ENCODE measurements at places on chromosomes 2 and 18.

DNA sequence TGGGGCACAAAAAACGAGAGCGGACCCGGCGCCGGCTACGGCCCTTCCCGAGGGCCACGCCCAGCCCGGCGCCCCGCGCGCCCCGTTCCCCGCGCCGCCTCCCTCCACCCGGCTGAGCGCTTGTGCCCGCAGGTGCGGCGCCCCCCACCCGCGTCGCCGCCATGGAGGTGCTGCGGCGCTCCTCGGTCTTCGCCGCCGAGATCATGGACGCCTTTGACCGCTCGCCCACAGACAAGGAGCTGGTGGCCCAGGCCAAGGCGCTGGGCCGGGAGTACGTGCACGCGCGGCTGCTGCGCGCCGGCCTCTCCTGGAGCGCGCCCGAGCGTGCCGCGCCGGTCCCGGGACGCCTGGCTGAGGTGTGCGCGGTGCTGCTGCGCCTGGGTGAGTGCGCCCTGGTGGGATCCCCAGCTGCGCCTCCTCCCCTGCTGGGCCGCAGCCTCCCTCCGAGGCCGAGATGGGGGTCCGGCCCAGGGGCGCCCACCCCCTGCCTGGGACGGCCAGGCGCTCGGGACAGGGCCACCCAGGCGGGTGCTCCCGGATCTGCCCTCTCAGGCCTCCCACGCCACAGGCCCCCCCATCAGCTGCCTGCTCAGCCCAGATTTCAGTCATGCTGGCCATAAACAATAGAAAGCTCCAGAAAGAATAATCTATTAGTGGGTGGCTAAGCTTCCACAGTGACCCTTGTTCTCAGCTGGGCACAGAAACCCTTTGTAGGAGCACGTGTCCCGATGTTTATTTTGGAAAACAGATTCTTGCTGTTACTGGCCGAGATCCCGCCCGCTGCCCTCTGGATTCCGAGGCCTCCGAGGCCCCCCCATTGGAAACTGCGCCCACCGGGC, 997 bp downstream of the BOK start:
- DNase-seq = peak; percentile 51

DNA sequence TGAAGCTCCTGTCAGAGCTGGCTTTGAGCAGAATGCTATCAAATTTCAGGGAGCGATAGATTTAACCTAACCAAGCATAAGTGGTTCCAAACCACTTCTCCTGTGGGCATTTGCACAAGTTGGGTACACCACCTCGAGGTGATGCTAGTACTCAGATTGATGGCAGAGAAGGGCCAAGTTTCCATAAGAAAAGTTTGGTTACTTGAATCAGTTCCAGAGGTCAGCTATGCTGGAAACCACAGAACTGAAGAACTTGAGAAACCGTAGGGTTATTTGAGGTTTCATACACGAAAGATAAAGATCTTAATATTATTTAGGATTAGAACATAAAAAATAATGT, 238.2 kb upstream of the SOX11 start:
- DNase-seq = no peak

- no peak for DNase-seq
Measured at GRCh38 chr2:73218298-73218697, 4.3 kb downstream of the SMYD5 start.

GRCh38 chr2:219560037-219560892, 11.1 kb downstream of the OBSL1 start:
- DNase-seq = peak; percentile 6

GRCh38 chr2:149290662-149291061, 39.7 kb upstream of the LYPD6 start:
- no peak for DNase-seq

DNA sequence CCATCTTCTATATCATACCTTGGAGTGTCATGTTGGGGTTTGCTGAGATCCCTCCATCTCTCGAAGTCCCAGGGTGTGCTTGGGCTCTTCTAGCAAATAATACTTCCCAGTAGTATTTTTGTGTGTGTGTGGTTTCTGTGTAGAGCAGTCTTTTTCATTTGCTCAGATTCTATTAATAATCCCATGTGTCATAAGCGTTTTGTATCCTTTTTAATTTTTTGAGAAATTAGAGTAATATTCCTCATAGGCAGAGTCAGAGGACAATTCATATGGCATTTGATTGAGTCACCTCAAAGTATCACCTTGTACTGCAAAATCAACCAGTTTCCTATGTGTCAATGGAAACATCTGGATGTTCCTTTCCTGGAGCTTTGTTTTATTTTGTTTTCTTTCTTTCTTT, 37.4 kb upstream of the PPP1R1C start:
- DNase-seq = no peak

- peak; percentile 38 for DNase-seq
Measured at GRCh38 chr2:205698286-205699268, 16.3 kb downstream of the NRP2 start.

DNA sequence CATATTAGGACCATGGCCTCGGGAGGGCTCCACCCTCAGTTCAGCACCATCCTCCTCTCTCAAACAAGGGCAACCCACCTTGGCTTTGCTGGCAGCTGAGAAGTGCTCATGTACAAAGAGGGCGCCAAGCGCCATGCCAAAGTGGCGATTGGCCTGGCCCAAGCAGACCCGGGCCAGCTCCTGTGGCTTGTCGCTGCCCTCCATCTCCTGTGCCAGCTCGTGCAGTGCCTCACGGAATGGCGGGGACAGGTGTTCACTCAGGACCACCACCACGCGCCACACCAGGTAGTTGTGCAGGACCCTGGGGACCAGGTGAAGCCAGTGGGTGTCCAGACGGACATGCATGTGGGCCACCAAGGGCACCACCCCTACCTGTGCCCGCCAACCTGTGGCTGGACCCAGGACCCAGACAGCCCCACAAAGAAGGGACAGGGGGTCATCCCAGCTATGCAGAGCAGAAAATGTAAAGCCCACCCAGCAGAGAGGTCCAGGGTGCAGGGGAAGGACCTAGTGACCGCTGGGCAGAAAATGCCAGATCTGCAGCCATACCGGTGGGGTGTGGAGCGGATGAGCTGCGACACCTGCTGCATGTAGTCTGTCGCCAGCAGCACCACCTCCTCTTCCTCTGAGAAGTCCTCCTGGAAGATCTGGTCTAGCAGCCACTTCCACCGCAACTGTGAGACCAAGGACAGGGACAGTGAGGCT, 3.6 kb downstream of the ECEL1 start:
- DNase-seq = no peak

DNA sequence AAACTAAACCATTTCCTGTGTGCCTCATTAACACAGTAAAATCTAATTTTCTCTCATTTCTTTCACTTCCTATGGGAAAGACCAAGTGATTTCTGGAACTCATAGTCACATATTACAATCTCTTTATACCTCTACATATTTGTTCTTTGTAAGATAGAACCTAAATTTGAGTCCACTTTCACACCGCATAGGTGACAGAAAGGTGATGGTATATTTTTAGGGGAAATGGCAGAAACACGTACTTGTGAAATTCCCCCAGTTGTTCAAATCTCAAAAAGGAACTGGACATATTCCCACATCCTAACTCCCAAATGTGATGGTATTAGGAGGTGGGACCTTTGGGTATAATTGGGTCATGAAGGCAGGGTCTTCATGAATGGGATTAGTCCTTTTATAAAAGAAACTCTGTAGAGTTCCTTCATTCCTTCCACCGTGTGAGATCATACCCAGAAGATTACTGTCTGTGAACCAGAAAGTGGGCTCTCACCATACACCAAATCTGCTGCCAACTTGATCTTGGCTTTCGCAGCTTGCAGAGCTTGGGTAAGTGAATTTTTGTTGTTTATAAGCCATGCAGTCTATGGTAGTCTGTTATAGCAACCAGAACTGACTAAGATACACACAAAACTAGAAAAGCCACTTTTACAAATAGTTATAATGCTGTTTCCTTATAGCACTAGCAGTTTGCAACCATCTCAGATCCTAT, 542.1 kb downstream of the DSC3 start:
- no peak for DNase-seq

DNA sequence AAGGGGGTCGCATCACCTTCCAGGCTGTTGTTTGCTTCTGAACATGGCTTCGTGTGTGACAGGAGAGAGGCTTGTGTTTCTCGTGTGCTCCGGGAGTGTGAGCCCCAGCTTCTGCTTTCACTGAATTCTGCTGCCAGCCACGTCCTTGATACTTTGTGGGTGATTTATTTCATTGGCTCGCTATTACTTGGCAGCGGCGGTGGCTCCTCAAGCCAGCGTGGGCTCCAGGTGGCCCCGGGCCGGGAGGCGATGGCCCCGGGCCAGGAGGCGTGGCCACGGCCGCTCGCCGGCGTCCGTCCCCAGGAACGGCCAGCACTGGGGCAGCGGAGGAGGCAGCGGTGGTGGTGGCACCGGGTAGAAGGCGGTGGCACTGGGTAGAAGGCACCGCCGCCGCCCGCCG, 63.1 kb downstream of the NAPG start:
- DNase-seq = no peak

DNA sequence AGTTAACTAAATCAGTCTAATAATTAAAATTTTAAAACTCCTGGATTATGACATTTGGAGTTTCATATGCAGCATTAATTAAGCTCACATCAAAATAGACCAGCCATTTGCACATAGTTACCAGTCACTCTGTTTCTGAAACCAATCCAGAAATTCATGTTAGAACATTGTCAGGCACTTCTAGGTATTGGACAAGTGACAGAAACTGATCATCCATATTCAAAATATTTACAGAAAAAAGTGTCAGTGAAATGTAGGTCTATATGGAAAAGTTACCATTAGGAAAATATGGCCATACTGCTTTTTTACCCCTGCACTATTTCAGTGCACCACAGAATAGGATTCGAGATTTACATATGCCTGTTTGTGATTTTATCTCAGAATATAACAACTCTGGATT, 33.4 kb downstream of the UPP2 start:
- no peak for DNase-seq

DNA sequence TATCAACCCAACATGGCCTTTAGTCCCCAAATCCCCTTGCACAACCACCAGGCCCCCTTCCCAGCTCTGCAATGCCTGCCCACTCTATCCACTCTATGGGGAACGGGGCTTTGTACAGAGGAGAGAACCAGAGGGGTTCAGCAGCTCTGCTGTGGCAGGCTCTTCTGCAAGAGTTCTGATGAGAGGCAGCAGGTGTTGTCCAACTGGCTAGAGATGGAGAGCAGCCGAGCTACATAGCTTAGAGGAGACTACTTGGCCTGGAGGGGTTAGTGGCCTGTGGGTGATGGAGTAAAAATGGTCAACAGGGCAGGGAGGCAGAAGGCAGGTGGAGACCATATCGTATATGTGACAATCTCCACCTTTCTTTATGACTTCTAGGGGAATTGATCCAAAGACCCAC, 103.0 kb downstream of the QPCT start:
- DNase-seq = no peak

GRCh38 chr2:109125593-109126500, 3.2 kb upstream of the SH3RF3 start:
- DNase-seq = peak; percentile 85

- DNase-seq = no peak
Measured at GRCh38 chr2:16238786-16239185, 298.4 kb downstream of the MYCN start.

DNA sequence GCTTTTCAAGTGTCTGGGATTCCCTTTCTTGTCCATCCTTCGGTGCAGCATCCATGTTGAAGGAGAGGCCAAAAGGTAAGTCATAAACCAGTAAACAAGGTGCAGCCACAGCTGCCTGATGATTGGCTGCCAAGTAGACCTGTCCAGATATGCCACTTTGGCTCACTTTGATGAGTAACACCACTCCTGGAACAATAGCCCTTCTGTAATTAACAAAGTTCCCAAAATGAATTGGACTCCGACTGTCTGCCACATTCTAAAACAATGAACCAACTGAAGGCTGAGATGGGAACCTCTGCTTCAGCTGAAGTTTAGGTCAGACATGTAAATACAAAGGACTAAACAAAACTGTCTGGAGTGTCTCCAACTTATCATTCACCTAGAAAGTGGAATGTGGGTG, 82.2 kb upstream of the LGALSL start:
- DNase-seq = no peak

- DNase-seq = no peak
Measured at GRCh38 chr2:99205491-99205890, 24.5 kb downstream of the MRPL30 start.

GRCh38 chr2:28747714-28748113, 3.9 kb upstream of the PPP1CB start:
- DNase-seq = no peak

DNA sequence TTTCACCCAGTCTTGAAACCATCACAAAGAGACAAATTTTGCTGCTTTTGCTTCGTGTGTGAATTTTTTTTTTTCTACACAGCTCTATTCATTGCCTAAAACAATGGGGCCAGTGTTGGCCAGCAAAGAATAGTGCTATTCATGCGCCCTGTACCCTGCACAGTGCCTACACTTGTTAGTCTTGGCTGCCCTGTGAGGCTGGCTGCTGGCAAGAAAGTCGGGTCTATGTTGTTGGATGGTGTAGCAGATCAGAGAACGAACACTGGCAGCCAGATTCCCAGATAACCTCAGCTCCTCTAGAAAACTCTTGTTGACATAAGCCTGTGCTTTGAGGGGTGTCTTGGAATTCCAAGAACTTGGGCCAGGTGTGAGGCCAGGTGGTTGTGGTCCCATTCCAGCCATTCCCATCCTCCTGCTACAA, 455.7 kb upstream of the TCF4 start:
- DNase-seq = no peak

GRCh38 chr18:47632970-47633635, 297.4 kb downstream of the SMAD2 start:
- no peak for DNase-seq

- DNase-seq = peak; percentile 14
Measured at GRCh38 chr2:160719116-160719515, 225.5 kb upstream of the RBMS1 start.

DNA sequence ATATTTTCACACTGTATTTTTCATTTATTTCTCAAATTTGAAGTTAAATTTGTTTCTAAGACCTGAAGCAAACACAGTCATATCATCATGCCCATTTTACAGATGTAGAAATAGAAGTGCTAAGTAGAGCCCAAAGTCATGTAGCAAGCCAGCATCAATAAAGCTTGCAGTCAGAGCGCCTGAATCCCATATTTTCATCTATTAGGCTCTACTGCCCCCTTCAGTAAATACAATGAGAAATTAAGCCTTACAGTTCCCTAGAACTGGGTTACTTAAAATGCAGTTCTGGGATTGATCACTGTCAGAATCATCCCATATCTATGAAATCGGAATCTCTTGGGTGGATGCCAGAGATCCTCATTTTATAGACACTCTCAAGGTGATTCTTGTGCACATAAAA, 419.9 kb downstream of the TGIF1 start:
- DNase-seq = peak; percentile 83

DNA sequence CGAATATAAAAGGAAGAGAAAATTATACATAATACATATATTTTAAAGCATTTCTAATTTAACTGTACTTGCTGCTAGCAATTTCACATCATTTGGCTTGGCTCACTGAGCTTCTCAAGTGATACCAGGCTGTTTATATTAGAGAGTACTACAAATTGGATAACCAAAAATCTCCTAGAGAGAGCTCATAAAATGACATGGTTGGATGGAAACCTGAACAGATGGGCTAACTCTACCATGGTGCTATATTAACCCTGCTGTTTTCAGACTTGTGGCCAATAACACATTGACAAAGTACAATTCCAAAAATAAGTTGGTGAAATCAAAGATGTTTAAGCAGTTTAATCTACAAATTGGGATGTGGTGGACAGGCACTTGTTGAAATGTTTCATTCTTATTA, 364.4 kb upstream of the GCFC2 start:
- DNase-seq = no peak

Data from cardiac fibroblast (primary cell).